ENCODE measurements at places on chromosomes 4 and X. TPM values are rescaled to one million over a fixed set of nuclear protein-coding genes. Genes with fewer than 3 reads are reported as not detected.

DNA sequence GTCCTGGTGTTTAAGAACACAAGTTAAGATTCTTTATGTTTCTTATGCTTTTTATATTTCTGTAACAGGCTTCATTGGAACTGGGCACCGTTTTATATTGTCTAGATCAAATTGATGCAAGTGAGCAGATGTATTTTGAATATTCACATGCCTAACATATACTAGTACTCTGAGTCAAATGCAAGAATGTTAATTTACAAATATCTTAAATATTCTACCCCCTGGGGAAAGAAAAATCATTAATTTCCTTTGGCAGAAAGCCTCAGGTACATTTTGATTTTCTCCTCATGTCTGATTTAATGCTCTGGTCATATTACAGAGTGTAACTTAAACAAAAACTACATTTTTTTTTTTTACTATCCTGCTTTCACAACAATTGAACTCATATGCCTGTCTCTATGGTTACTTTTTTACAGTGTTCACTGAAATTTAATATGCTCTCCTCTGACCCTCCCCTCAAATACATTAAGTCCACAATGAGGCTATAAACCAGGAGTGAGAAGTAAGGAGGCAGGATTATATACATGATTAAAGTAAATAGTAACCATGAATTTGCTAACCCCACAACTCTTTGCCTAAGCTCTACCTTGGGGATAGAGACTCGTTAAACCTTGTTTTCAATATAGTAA is 2.4 kb upstream of the NSUN7 start:
- DNase-seq = no peak

GRCh38 chr4:48047896-48048295 is 31.3 kb downstream of the NIPAL1 start:
- no peak for DNase-seq

GRCh38 chrX:96985046-96985445 is 101.3 kb downstream of the RPA4 start:
- no peak for DNase-seq

DNA sequence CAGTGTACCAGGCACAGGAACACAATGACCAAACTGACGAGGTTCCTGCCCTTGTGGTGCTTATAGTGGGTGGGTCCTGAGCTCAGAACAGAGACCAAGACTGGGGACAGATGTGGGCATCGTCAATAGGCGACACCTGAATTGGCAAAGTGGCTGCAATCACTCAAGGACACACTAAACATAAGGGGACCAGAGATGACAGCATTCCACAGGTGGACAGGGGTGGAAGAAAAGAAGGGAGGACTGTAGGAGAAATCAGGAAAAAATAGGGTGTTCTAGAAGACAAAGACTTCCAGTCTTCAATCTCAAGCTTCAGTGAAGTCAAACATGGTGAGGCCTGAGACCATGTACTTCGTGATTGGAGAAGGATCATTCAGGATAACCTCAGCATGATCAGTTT is 5.8 kb downstream of the SH3KBP1 start:
- no peak for DNase-seq

DNA sequence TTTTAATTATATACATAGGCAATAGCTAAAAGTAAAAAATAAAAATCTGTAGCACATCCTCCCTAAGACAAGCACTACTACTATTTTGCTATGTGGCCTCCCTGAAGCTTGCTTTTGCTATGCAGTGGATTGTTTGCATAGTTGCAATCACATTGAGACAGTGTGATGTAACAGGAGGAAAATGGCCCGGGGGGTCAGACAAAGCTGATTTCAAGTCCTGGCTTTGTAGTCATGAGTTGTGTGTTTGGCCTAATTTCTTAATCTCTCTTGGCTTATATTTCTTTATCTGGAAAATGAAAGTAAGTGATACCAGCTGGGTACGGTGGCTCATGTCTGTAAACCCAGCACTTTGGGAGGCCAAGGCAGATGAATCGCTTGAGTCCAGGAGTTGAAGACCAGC is 166.6 kb downstream of the LHFPL1 start:
- no peak for DNase-seq

- DNase-seq = peak; percentile 76
Observed at GRCh38 chr4:80336582-80336981, 1.1 kb downstream of the CFAP299 start.

DNA sequence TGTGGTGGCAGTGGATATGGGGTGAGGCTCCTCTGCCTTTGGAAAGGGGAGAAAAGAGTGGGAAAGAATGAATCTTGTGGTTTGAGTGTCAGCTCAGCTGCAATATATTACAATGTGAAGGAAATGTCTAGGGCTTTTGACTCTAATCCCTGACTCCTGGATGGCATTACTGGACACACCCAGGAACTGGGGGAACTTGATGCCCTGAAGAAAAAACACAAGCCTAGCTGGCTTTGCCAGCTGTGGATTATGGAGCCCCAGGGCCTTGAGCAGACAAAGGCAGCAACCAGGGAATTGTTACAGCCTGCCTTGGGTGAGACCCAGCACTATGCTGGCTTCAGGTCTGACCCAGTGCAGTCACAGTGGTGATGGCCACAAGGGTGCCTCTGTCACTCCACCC is 57.1 kb upstream of the CYSLTR1 start:
- DNase-seq = no peak

DNA sequence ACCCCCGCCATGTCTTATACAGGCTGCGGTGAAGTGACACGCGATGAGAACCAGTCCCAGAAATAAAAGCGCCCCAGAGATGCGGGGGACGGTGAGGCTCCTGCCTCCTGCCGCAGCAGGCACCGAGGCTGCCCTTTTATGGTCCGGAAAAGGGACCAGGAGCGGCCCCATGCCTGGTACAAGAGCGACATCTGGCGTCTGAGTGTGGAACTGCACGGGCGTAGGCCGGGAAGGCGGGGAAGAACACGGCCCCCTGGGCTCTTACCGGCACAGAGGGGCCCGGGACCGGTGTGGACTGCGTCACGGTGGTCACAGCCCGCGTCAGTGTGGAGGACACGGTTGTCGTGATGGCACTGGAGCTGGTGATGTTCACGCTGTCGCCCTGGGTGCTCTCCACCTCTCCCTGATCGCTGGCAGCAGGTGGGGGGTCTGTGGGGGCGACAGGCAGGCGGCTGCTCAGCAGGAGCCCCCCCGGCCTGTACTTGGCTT is 8.9 kb upstream of the RENBP start:
- DNase-seq = peak; percentile 99

DNA sequence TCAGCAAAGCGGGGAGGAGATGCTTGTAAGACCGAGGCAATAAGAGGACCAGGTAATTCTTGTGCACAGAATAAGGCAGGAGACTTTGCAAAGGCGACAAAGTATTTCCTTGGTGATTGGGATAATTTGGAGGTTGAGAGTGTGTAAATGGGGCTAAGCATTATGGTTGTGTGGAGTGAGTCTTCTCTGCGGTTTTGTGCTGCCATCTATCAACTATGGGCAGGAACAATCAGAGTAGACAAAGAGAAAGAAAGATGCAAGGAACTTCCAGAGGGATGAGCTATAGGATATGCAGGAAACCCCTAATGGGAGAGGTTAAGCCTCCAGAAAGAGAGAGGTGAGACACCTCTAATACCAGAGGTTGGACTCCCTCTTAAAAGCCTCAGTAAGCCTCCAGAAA is 339.8 kb downstream of the PAPSS1 start:
- DNase-seq = no peak

DNA sequence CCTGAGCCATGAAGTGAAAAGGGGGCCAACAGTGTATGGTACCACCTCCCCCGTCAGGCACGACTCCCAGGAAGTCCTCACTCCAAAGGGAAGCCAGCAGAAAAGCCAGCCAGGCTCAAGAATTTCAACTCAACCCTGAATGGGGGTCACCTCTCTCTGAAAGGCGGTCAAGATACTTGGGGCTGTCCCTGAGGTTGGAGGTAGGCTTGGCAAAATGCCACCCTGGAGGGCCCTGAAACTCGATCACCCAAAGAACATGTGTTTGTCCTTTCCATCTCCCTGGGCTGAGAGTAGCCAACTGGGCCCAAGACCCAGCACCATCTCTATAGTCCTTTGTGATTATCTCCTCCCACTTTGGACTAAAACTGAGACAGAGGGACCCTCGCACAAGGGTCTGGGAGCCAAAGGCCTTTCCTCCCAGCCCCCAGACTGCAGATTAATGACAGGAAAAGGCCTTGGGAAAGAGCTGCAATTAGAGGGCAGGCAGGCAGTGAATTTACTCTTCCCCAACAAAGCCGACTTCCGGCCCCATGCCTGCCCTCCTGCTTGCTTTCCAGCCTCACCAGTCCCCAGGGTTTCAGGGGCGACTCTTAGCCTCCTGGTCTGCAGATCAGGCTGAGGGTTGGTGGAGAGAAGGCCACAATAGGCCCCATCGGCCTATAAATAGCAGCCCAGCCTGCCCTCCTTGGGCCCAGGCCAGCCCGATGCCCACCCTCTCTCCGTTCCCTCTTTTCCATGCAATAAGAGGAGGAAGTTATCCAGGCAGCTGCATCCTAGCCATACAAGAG is 5.6 kb downstream of the SASH3 start:
- peak; percentile 36 for DNase-seq

GRCh38 chr4:53355930-53356521 is 9.8 kb downstream of the SCFD2 start:
- DNase-seq = no peak

GRCh38 chr4:87078987-87079486 is 141.4 kb downstream of the KLHL8 start:
- DNase-seq = no peak

DNA sequence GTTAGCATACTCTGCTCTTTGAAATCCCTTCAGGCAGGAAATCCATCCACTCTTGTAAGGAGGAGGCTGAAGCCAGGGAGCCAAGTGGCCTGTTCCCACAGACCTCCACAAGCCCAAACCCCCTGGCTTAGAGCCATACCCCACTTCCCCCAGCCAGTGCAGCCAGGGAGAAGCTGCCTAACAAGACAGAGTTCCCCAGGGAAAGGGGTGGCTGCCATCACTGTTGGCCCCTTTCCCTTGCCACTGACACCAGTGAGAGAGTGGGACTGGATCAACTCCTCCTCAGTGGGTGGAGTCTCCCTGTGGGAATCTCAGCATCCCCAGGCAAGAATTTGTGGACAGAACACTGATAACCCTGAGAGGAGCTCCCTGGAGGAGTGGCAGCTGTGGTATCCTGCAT is 389.4 kb downstream of the PABPC4L start:
- DNase-seq = no peak

- DNase-seq = no peak
Observed at GRCh38 chr4:113407409-113407808, 354.1 kb downstream of the CAMK2D start.

DNA sequence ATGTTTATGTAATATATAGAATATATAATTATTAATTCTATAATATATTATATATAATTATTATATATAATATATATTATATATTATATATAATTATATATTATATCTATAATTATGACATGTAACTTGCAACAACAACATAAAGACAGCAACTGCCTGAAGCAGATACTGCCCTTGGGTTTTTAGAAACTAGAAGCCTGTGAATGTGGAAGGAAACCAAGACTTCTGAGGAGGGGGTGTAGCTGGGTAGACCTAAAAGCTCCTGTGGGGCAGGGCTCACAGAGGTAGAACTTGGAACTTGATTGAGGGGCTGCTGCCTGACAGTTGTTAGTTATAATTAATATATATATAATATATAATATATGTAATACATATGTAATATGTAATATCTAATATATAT is 167.2 kb upstream of the SLIT2 start:
- DNase-seq = no peak

GRCh38 chr4:145546175-145546915 is 64.7 kb downstream of the SMAD1 start:
- DNase-seq = no peak

DNA sequence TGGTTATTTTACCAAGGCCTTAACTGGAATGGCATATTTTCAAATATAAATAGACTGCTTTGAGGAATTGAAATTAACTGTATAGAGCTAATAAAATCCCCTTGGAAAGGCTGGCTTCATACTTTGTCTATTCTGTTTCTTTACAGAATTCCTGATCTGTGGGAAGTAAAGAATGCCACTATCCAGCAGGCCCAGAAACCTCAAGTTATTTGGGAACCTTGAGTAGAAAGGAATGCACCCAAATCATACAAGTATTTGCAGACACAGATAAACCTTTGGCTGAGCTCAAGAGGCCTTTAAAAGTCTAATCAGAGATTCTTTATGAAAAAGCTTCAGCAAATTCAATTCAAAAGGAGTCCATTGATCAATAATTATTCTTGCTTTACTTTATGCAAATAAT is 975.7 kb upstream of the PABPC4L start:
- no peak for DNase-seq

- DNase-seq = no peak
Observed at GRCh38 chr4:126046081-126046614, 731.4 kb downstream of the FAT4 start.

The MAGEA11 gene
- total RNA-seq = not detected

The GAGE1 gene
- total RNA-seq = not detected

The GPC4 gene
- total RNA-seq = 8.3 TPM

The AASDH gene
- 16.6 TPM for total RNA-seq

The PCDH7 gene
- total RNA-seq = 3.8 TPM

The FRAS1 gene
- 5.1 TPM for total RNA-seq

The S100P gene
- total RNA-seq = 0.29 TPM

The UGT2B15 gene
- total RNA-seq = not detected

The ENPEP gene
- total RNA-seq = 1.1 TPM

The CHRDL1 gene
- total RNA-seq = 25.9 TPM

The MRPL1 gene
- total RNA-seq = 23.2 TPM

The ADH4 gene
- not detected for total RNA-seq

The UCP1 gene
- not detected for total RNA-seq

The TMPRSS11A gene
- not detected for total RNA-seq

Data from osteoblast (primary cell).